Activated T-cell treated with anti-CD3 and anti-CD28 coated beads, Interleukin-2, amount 50 U/mL, for 24 hours (primary cell): ENCODE measurements at places on chromosomes 2 and 18.

- no peak for DNase-seq
Measured at GRCh38 chr2:200451511-200451910, 58.4 kb downstream of the KCTD18 start.

DNA sequence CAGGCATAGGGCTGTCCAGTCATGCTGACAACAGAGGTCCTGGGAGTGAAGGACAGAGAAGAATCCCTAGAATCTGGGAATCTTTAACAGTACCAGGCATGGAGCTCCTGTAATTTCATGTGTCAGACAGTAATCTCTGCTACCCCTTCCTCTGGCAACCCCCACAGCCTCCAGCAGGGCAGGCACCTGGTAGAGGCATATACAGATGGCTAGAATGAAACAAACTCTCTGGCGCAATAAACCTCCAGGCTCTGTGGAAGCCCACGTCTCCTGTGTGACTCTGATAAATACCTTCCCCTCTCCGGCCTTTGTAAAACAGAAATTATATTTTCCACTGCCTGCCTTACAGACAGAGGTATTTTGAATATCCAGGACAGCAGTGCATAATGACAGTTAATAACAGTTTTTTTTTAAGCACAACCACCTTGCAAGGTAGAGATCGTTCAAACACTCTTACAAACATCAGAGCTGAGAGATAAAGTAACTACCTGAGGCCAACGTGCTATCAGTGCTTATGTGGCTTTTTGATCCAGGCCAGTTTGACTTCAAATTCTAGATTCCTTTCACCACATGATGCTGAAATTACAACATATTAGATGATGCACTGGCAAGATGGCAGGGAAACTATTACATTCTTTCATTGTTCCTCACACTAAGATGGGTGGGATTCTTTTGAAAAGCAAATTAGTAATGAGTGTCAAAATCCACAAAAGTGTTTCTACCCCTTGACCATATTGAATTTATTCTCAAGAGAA lies 47.7 kb upstream of the TMEM247 start:
- DNase-seq = no peak

DNA sequence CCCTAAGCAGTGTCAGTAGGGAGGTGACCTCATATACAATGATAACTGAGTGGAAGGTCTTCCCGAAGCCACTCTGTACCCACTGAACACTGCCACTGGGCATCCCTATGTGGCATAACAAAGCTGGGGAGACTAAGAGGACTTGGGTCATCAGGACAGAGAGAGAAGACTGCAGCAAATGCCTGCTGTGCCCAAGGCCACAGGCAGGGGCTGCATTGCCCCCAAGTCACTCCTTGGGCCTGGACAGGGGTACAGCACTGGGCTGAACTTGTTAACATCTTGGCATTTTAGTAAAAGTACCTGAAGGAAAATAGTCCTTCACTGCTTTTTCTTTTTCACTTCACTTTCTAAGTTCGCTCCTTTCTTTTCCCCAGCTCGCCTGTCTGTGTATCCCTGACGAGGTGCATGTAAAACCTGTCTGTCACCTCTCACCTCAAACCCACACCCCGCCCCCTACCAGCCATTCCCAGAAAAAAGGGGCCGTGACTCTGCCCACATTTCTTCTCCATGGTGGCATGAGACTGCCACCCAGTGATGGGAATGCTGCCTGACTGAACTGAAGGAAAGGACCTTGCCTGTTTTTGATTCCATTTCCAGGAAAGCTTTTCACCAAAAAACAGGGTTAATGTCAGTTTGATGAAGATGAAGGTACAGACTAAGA lies 62.9 kb downstream of the MTHFD2 start:
- DNase-seq = no peak

DNA sequence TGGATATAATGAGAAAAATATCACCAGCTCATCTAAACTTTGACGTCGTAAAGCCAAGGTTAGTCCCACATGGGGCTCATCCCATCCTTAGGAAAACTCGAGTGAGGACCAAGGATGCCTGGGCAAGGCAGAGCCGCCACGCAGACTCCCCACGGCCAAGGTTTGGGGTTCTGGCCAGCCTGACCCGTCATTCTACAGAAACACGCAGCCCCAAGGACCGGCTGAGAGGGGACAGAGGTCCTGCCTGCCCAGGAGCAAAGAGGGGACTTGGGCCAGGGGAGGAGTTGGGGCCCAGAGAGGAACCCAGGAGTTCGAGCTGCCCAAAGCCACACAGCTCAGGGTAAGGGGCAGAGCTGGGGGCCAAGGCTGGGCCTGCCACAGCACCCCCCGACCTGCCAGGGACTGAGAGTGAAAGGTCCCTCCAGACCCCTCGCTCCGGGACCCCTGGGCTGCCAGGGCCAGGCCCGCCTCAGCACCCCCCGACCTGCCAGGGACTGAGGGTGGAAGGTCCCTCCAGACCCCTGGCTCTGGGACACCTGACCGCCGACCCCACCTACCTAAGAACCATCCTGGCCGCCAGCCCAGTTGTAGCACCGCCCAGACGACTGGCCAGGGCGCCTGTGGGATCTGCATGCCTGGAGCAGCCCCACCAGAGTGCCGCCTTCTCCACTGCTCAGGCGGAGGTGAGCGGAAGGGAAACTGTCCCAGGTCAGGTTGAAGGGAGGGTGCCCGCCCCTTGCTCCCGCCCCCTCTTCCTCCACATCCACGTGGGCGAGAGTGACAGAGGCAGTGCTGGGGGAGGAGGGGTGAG lies at the start of gene PDCD1:
TSS of gene PDCD1 (minus strand) at position 689 of the 811 bp plus-strand sequence. CDS start at position 633, 56 bp downstream.
- DNase-seq = no peak

DNA sequence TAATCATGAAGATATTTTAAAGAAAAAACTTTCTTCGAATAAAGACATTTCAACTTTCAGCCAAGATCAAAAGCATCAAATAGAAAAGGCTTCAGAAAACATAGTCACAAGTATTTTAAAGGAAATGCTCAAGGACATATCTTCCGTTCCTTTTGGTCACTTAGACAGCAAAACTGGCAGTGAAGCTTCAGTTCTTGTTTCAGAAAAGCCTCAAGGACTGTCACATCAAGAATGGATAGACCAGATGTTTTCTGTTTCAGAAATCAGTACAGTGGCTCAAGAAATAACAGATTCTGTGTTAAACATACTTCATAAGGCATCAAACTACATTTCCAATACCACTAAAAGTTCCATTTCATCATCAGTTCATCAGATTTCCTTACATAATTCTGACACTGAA lies 51.8 kb downstream of the FSIP2 start:
- DNase-seq = no peak

- DNase-seq = no peak
Measured at GRCh38 chr2:45011121-45011520, 1.9 kb upstream of the SIX2 start.

GRCh38 chr18:45910405-45911023 lies 56.6 kb downstream of the EPG5 start:
- peak; percentile 70 for DNase-seq

DNA sequence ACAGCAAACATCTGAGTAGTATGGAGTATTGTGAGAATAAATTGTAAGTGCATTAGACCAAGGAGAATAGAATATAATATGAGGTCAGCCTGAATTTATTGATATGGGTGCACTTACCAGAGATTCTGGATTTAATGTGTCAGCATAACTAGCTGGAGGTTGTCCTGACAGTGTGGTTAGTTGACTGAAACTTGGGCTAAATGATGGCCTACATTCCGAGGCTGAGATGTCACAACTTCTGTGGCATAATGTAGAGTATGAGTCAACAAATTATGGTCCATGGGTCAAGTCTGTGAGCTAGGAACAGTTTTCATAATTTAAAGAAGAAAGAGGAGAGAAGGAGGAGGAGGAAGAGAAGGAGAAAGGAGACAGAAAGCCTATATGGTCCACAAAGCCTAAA lies 127.6 kb downstream of the QPCT start:
- DNase-seq = no peak

GRCh38 chr2:160169471-160169870 lies 30.6 kb downstream of the ITGB6 start:
- DNase-seq = no peak

- no peak for DNase-seq
Measured at GRCh38 chr2:120846406-120847095, 110.9 kb downstream of the GLI2 start.

DNA sequence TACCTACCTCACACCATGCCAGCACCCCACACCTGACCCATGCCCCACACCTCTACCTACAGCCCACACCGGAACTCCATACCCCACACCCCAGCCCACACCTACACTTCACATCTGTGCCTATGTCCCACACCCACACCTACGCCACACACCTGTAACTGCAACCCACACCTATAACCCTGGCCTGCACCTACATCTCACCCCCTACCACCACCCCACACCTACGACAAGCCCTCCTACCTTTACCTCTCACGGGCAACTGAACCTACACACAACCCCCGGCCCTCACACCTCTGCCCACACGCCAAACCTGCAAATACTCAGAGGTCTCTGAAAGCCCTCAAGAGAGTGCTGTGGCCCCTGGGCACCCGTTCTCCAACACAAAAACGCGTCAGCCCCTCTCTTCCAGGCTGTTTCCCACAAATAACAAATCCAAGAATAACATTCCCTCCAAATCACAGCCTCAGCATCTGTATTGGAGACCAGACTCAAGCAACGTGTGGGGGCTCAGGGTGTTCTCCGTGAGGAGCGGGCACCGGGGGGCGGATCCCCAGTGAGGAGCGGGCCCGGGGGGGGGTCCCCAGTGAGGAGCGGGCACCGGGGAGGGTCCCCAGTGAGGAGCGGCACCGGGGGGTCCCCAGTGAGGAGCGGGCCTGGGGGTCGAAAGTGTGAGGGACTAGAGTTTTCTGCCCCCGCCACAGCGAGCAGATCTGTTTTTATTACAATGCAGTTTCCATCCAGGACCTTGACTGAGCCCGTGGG lies 33.4 kb downstream of the SLC66A2 start:
- no peak for DNase-seq

- no peak for DNase-seq
Measured at GRCh38 chr2:144234542-144234871, 285.4 kb downstream of the ZEB2 start.

DNA sequence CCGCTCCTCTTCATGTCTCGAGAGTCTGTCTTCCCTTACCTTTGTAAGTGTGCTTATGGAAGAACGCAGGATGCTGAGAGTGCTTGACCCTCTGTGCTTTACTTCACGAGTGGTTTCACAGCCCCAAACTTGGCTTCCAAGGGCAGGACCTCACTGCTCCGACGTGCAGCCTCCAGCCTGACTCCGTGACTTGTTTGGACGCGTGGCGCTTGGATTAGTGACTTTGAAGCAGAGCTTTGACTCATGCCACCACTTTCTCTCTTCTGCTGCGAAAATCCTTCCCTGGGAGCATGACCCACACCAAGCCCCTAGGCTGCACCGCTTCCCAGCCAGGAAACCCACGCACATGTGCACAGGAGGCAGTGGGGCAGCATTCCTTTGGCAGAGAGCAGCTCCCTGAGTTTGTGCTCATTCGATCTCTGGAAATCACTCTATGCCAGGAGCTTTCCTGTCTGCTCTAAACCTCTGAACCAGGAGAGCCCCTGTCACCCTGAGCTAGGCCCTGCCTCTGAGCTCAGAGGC lies 207.8 kb upstream of the HS6ST1 start:
- DNase-seq = no peak

- no peak for DNase-seq
Measured at GRCh38 chr2:218734190-218734975, 23.7 kb downstream of the TTLL4 start.

DNA sequence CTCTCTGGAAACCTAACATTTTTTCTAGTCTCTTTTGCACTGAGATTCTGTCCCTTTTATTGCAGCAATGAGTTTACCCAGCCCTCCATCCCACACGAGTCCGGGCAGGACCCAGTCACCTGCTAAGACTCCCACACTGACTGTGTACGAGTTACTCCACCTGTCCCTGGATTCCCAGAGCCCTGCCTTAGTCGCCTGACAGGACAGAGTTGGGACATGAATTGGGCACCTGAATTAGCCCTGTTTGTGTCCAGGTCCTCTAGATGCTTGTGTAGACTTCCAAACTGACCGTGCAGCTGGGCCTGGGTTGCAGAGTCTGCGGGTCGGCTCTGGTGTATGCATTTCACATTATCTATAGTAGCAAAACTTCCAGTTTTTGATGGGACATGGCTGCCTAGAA lies 238.7 kb downstream of the VAPA start:
- no peak for DNase-seq

GRCh38 chr2:11743366-11743765 lies 3.1 kb upstream of the LPIN1 start:
- no peak for DNase-seq

GRCh38 chr2:37656512-37657423 lies 14.7 kb downstream of the CDC42EP3 start:
- DNase-seq = no peak

DNA sequence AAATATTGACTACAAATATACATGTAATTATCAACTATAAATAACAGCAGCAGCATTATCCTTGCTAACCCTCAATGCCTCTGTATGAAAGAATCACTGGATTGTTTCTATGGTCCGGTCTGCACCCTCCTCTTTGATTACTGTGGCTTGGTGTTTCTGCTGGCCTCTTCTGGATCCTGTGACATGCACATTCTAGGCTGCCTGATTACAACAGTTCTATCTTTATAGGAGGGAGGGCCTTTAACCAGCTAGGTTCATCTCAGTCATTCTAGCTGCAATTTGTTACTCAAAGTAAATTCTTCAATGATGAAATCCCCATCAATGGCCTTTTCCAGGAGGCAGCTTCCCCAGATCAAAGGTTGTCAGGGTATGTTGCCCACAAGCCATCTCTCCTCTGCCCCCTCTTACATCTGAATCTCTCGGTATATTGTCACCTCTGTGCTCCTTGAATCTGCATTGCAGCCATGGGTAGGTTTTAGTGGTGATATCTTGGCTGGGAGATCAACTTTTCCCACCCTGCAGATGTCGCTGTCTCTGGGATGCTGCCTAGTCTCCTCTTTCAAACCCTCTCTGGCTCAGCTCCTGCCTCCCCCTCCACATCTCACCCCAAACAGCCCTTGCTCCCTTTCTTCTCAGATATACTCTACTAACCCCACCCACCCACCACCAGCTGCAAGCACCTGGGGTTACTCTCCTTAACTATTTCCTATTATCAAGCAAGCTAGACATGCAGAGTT lies 106.2 kb upstream of the BZW1 start:
- DNase-seq = no peak
